Fibroblast of the conjunctiva (primary cell): ENCODE measurements at places on chromosomes 7 and 10.

DNA sequence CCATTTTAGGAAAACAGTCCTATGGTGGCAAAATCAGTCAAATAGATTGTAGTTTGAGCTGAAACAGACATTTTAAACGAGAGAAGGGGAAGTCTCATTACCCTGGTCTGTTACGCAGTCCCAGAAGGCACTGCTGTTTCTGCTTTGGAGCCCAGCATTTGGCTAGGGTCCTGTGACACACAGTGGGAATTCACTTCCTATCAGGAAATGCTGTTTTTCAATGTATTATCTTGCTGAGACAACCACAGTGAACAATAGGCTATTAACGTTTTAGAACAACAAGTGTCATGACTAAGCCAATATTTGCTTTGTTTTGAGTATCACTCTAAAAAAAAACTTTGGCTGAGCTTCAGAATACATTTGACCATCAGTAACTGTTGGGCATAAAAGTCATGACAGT is 74.1 kb downstream of the ADD3 start:
- DNase-seq, result no peak

GRCh38 chr7:121286742-121287734 is 41.8 kb upstream of the WNT16 start:
- DNase-seq, result no peak

DNA sequence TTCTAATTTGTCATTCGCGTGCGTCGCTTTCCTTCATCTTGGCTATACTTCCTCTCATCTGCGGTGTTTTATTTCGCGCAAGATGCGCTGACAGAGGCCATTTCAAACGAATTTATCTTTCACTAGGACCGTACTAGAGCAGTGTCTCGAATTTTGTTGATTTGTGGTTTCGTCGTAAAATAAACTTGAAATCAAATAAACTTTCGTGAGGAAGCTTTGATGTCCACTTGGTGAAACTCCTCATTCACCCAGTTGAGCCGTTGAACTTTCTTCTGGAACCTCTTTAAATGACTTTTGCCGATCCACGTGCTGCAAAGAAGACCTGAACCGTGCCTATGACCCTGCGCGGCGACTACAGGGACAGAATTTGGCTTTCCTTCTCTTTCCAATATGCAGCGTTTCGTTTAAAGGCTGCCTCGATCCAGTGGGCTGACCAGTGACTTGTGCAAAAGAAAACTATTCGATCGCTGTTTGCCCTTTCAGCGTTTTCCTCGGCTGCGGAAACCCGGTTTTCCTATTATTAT is 163.9 kb upstream of the PPP1R3A start:
- DNase-seq, result no peak

DNA sequence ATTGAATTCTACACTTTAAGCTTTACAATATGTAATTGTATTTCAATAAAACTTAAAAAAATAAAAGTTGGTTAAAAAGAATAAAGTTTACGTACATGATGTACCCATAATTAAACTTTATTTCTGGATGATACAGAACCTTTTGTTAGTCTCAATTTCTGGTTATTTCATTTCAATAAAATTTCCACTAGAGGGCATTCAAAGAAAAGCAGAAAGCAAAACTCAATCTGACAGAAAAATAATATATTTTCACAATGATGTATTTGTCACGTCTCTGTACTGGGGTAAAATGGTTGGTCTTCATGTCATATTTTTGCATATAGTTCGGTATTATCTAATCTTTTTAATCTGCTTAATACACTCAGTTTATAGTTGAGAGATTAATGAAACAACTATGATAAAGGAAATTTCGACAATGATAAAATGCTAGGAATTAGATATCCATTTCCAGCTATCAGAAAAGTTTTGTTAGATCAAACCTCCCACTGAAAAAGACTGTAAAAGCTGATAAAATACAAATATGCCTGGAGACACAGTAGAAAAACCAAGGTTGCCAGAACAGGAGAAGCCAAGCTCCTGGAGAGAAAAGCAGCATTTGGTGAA is 27.4 kb downstream of the ASZ1 start:
- DNase-seq, result no peak

GRCh38 chr10:99845837-99846382 is 63.5 kb downstream of the ABCC2 start:
- DNase-seq, result peak; percentile 93

GRCh38 chr7:133050200-133050995 is 31.5 kb downstream of the CHCHD3 start:
- DNase-seq, result no peak

GRCh38 chr7:1244700-1245523 is 12.2 kb downstream of the UNCX start:
- DNase-seq, result no peak

- DNase-seq, result no peak
These were observed 261.4 kb upstream of the ZWINT start for GRCh38 chr10:56622335-56622973.

GRCh38 chr7:131107337-131108211 is 220.1 kb upstream of the MKLN1 start:
- DNase-seq, result peak; percentile 67

- DNase-seq, result no peak
These were observed 57.9 kb downstream of the PLPP4 start for GRCh38 chr10:120514959-120515358.

DNA sequence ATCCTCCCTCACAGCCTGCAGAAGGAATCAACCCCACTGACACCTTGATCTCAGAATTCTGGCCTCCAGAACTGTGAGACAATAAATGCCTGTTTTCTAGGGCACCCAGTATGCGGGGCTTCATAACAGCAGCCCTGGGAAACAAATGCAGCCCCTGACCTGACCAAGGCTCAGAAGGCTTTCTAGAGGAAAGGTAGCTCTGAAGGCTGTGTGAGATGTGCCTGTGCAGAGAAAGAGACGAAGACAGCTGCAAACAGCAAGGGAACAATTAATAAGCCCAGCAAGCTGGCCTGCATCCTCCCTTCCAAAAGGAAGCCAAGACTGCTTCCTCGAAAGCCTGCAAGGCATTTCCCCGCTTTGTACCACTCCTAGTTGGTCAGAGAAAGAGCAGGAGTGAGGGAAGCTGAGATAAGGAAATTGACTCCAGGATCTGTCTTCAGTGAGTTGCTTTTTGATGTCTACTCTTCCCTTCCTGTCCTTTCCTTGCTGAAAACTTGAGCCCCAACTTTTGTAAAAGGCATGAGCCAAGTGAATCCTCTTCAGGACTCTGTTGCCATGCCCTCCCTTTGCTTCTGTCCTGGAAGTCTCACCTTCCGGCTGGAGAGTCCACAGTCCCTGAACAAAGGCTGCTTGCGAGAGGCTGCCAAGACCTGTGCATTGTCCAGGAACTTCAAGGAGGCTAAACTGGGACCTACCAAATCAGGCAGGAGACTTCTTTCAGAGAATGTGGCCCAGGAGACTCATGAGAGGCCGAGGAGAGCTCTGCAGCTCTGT is 71.2 kb upstream of the ARID5B start:
- DNase-seq, result no peak

DNA sequence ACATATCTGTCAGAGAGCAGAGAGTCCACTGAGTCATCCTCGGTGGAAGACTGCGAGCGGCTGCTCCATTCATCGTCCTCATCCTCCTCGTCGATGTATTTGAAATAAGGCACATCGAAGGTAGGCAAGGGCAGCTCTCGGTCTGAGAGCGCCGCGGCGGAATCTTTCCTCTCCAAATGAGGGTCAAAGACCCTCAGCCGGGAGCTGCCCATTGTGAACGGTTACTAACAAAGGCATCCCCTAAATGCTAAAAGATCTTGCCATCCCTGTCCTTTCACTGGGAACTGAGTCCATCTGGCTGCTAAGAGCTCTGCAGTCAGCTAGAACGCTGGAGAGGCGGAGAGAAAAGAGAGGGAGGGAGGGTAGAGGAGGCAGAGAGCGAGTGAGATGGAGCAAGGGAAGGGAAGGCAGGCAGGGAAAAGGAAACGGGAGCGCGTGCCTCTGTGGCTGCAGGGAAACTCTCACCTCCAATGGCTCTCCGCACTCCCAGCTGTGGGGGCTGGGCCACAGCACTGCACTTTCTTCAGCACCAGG is 163.4 kb downstream of the RAPGEF5 start:
- peak; percentile 2 for DNase-seq

- DNase-seq, result no peak
These were observed 1132.3 kb downstream of the XPNPEP1 start for GRCh38 chr10:108791030-108791429.

DNA sequence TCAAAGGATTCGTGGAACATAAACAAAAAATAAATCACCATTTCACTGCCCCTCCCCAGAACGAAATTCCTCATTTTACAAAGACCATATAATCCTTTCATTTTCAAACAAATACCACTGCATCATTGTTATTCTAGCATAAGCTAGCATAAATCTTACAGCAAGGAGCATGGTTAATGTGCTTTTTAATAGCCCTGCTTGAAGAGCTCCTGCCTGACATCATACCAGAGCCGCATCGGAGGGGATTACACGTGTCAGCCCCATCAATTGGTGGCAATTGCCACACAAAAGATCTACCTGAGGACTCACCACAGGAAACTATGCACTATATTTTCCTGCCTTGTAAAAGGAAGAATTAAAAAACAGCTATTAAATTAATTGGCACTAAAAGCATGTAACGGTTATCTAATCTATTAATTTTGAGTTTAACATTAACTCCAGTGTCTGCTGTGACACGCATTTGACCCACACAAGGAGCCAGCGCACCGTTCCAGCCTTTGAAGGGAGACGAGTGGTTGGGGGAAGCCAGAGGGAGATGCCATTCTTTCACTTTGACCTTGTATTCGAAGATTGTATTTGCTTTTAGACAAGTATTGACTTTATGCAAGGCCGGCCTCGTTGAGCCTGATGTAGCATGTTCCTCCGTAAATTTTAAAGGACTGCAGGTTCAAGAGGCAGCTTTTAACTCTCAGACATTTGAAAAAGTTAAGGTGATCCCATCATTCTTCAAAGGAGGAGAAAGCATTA is 261.1 kb upstream of the RNF32 start:
- DNase-seq, result no peak

GRCh38 chr10:10911471-10911921 is 106.2 kb upstream of the CELF2 start:
- DNase-seq, result peak; percentile 79

GRCh38 chr7:55212176-55212575 is 153.0 kb upstream of the LANCL2 start:
- DNase-seq, result no peak

DNA sequence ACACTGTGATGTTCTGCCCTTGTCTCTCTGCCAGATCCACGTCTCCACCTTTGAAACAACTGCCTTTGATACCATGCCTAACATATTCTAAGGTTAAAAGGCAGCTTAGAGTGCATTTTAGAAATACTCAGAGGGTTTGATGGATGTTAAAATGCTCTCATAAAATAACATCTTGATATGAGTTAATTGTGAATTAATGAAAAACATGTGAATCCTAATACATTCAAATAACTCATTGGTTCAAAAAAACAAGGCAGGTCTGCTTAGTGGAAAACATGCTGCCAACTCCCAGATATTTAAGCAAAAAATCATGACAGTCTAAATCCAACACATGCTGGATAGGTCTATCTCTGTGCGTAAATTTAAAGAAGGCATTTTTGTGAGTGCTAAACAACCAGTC is 291.8 kb downstream of the AHR start:
- no peak for DNase-seq

DNA sequence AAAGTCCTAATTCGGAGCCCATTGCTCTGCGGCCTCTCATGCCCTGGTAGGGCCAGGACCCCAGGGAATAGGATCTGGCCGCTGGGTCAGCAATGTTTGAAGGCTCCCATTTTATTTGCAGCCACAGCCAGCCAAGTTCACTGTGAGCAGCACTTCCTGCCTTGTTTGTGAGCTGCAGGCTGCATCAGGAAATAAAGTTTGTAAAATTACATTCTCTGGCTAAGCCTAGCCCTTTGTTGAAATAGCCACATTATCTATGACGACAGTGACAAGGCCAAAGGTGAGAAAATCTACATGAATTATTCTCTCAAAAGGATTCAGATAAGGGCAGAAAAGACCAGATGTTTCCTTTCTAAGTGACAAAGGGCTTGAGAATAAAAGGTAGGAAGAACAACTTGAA is 23.7 kb upstream of the ITGB1 start:
- no peak for DNase-seq

GRCh38 chr10:3770611-3771110 is 14.3 kb downstream of the KLF6 start:
- no peak for DNase-seq

- DNase-seq, result no peak
These were observed 145.5 kb downstream of the ANKRD7 start for GRCh38 chr7:118369987-118370386.

- peak; percentile 22 for DNase-seq
These were observed 484.2 kb upstream of the CELF2 start for GRCh38 chr10:10533437-10533836.

DNA sequence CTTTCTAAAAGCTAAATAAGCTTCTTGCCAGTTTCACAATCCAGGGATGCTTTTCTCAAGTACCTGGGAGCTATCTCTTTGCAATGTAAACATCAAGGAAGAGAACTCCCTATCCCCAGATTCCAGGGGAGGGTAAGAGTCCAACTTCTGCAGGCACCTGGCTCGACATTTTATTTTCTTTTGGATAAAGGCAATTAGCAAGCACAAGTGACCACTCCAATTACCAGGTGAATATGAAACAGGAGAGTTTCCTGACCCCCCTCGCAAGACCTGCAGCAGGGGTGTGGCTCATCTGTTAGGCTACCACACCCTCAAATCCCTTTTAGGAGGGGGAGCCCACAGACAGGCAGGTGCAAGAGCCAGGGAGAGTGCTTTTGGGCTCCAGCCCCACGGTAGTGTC is 28.6 kb upstream of the LANCL2 start:
- no peak for DNase-seq

- DNase-seq, result no peak
These were observed 1.3 kb upstream of the GET4 start for GRCh38 chr7:875051-875450.

DNA sequence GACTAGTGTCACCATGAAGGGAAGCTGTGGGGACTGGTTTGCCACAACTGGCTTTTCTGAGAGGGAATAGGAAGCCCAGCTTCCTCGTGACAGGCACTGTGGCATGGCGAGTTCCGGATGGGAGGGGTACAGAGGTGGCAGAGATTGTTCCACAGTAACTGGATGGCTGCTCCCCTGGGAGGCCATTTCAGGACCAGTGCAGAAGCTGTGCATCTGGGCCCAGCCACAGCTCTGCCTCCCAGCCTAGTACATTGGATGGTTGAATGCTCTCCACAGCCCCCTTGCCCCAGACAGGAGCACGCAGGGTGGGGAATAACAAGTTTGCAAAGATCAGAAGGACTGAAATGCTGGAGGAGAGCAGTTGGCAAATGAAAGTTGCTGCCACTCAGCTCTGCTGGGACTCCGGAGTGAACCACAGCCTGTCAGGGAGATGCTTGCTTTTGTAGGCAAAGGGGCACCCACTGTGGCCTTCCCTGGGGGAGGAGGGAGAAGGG is 51.8 kb downstream of the GSDME start:
- DNase-seq, result no peak
